ENCODE measurements at places on chromosomes 3 and 15. TPM values are rescaled to one million over a fixed set of nuclear protein-coding genes. Genes with fewer than 3 reads are reported as not detected.

Gene CMSS1
- 61.8 TPM for total RNA-seq

DNA sequence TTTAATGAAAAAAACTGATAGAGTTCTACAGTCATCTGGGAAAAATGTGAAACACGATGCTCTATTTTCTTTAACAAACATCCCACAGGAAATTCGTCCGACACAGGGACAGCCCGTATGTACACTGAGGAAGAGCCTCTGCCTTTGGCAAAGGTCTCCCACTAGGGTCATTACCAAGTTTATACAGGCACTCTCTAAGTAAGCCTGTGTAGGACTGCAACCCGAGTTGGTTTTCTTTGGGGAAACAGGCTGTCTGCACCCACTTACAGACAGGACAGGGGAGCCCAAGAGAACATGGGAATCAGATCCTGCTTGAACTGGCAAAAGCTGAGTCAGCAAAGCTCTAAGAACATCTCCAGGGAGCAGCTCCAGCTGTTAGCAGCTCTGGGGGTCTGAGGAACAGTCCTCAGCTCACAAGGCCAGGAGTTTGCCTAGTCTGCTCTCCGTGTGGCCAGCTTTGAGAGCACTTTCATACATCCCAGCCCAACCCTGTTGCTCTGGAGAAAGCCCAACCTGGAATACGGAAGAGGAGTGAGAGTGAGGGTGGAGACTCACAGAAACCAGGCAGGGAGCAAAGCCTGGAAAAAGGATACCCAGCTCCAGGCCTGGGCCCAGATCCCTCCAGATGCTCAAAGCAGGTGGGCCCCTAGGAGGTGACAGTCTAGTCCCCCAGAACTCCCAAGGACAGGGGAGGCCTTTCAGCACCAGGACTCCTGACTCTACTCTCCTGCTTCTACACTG, 1.9 kb downstream of the TBC1D2B start:
- DNase-seq, result peak; percentile 59
- no peaks in the 10 kb centered on the region for H3K27me3 ChIP-seq
- no peaks in the 10 kb centered on the region for H3K36me3 ChIP-seq
- no peak overlapping the region for H3K27ac ChIP-seq

Gene P2RY1
- 6.4 TPM for total RNA-seq

Gene PEX11A
- 1.3 TPM for total RNA-seq

Gene PDZRN3
- total RNA-seq, result 5.5 TPM

- no peaks in the 10 kb centered on the region for H3K4me1 ChIP-seq
These were observed 6.2 kb downstream of the MGA start for GRCh38 chr15:41666353-41666920.

Gene SNTN
- total RNA-seq, result not detected

DNA sequence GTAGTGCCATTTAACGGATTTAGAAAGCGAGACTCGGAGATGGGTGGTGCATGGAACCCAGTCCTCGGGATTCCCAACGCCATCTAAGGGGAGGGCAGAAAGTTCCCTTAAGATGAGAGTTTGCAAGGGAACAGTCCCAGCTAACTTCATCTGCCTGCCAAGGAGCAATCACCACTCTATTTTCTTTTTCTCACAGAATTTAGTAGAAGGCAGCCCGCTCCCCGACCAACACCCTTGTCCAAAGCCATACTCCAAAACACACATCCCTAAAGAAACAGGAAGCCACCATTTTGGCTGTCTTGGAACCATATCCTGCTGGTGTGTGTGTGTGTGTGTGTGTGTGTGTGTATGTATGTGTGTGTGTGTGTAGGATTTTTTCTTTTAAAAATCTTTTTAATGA, 7.1 kb upstream of the FGD5 start:
- no peak for DNase-seq
- H3K4me3 ChIP-seq, result peak overlapping the region; percentile 95
- H3K27me3 ChIP-seq, result peaks cover 9% of the 10 kb centered on the region
- no peaks in the 10 kb centered on the region for H3K4me1 ChIP-seq
- H3K36me3 ChIP-seq, result no peaks in the 10 kb centered on the region

Gene CADPS
- total RNA-seq, result 5.4 TPM

Gene RPL15
- 2,865 TPM for total RNA-seq

DNA sequence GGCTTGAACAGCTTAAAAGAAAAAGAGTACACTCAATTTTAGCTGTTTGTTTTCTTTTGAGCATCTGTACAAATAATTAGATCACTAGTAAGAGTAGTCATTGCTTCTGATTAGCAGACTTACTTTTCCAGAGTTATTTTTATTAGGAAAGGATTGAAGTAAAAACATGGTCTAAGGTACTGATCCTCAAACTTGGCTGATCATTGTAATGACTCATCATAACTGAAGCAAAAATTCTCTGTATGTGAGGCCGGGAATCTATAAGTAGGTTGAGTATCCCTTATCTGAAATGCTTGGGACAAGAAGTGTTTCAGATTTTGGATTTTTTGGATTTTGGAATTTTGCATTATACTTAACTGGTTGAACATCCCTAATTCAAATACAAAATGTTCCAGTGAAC, 12.4 kb downstream of the NMD3 start:
- no peaks in the 10 kb centered on the region for H3K27me3 ChIP-seq
- no peak overlapping the region for H3K27ac ChIP-seq
- H3K4me1 ChIP-seq, result no peaks in the 10 kb centered on the region
- no peak for DNase-seq
- H3K4me3 ChIP-seq, result no peak overlapping the region

DNA sequence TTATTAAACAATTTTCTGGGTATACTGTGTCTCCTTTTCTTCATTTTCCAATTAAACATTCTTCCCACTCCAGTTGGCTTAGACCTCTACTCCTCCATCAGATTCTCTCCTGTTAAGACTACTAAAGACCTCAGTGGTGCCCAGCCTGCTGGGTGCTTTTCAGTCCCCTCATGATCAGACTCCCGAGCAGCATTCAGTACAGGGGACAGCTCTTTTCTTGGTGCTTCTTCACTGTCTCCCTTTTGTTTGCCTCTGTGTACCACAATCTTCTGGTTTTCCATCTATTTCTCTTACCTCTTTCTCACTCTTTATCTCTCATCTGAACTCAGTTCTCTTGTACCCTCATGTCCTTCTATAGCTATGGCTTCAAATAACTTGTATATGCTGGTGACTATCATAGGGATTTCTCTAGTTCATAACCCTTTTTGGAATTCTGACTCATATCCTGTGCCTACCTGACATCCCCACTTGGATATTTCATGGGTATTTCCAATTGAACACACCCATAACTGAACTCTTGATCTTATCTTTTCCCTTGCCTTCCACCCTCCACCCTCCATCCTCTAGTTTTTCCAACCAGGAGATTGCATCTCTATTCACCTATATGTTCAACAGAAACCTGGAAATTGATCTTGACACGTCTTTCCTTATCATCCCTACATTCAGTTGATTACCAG, 55.6 kb upstream of the ABHD10 start:
- H3K27me3 ChIP-seq, result peaks cover 16% of the 10 kb centered on the region
- no peak for DNase-seq
- H3K36me3 ChIP-seq, result peaks cover 31% of the 10 kb centered on the region
- no peak overlapping the region for H3K27ac ChIP-seq
- no peaks in the 10 kb centered on the region for H3K4me1 ChIP-seq
- H3K4me3 ChIP-seq, result no peak overlapping the region

Gene CPB1
- total RNA-seq, result not detected

Gene FBXW12
- total RNA-seq, result 0.59 TPM

GRCh38 chr3:49302613-49303012, 25.6 kb upstream of the C3orf62 start:
- H3K4me1 ChIP-seq, result no peaks in the 10 kb centered on the region
- peaks cover 18% of the 10 kb centered on the region for H3K36me3 ChIP-seq
- no peaks in the 10 kb centered on the region for H3K27me3 ChIP-seq
- no peak for DNase-seq
- no peak overlapping the region for H3K27ac ChIP-seq

Gene ARGFX
- total RNA-seq, result not detected

- H3K36me3 ChIP-seq, result no peaks in the 10 kb centered on the region
- no peak overlapping the region for H3K27ac ChIP-seq
- H3K27me3 ChIP-seq, result no peaks in the 10 kb centered on the region
- no peak for DNase-seq
- H3K4me3 ChIP-seq, result no peak overlapping the region
- no peaks in the 10 kb centered on the region for H3K4me1 ChIP-seq
These were observed 171.9 kb downstream of the FRMD5 start for GRCh38 chr15:44023176-44023575.

Gene CLDN18
- not detected for total RNA-seq

DNA sequence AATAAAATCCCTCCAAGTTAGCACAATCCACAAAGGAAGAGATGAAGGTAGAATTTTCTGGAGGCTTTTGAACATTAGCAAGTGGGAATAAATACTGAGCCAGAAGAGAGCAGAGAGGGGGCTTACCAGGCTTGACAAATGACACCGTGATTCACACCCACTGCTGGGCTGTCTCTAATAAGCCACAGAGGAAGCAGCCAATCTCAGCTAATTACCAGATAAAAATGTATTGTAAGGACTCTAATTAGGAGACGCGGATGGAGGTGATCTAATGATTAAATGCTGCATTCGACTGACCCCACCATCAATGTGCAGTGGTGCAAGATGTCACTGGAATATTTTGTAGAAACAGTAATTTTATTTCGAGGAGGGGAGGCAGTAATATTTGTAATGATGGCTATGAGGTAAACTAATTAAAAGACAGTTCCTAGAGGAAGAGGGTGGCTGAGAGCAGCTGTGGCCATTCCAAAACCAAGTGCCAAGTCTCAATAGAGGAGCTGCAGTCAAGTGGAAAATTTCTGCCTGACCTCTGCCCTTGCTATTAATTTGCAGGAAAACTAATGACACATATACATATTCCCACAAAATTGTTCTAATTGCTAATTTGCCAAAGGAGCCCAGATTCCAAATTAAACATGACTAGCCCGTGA, 602.2 kb downstream of the FOXP1 start:
- DNase-seq, result no peak
- no peak overlapping the region for H3K27ac ChIP-seq
- H3K4me1 ChIP-seq, result no peaks in the 10 kb centered on the region
- no peaks in the 10 kb centered on the region for H3K27me3 ChIP-seq

- H3K27ac ChIP-seq, result no peak overlapping the region
- H3K27me3 ChIP-seq, result no peaks in the 10 kb centered on the region
- DNase-seq, result no peak
- H3K4me3 ChIP-seq, result no peak overlapping the region
These were observed 198.7 kb downstream of the NTRK3 start for GRCh38 chr15:88057836-88058235.

- no peak overlapping the region for H3K27ac ChIP-seq
- H3K4me1 ChIP-seq, result peaks cover 4% of the 10 kb centered on the region
- no peaks in the 10 kb centered on the region for H3K27me3 ChIP-seq
- no peak overlapping the region for H3K4me3 ChIP-seq
- no peak for DNase-seq
- no peaks in the 10 kb centered on the region for H3K36me3 ChIP-seq
These were observed 3.5 kb downstream of the TBC1D5 start for GRCh38 chr3:17738921-17739320.

GRCh38 chr3:99852851-99853250, 35.2 kb downstream of the CMSS1 start:
- no peak for DNase-seq
- H3K27me3 ChIP-seq, result no peaks in the 10 kb centered on the region
- peaks cover 9% of the 10 kb centered on the region for H3K4me1 ChIP-seq
- no peak overlapping the region for H3K4me3 ChIP-seq
- no peaks in the 10 kb centered on the region for H3K36me3 ChIP-seq

Gene NT5DC2
- 444 TPM for total RNA-seq

Gene RHOV
- total RNA-seq, result 3.9 TPM

GRCh38 chr3:38117163-38117716, 19.7 kb downstream of the ACAA1 start:
- no peaks in the 10 kb centered on the region for H3K27me3 ChIP-seq
- H3K36me3 ChIP-seq, result peaks cover 9% of the 10 kb centered on the region
- DNase-seq, result no peak
- no peaks in the 10 kb centered on the region for H3K4me1 ChIP-seq
- no peak overlapping the region for H3K27ac ChIP-seq

GRCh38 chr3:194007592-194008337, 128.2 kb upstream of the HES1 start:
- H3K27me3 ChIP-seq, result no peaks in the 10 kb centered on the region
- no peak overlapping the region for H3K27ac ChIP-seq
- no peak for DNase-seq
- no peak overlapping the region for H3K4me3 ChIP-seq
- no peaks in the 10 kb centered on the region for H3K36me3 ChIP-seq

Gene TICRR
- total RNA-seq, result 26.0 TPM

GRCh38 chr15:39127925-39128617, 452.8 kb upstream of the THBS1 start:
- H3K4me3 ChIP-seq, result no peak overlapping the region
- H3K4me1 ChIP-seq, result peaks cover 4% of the 10 kb centered on the region
- peak; percentile 49 for DNase-seq
- H3K27me3 ChIP-seq, result no peaks in the 10 kb centered on the region

Gene ATP13A5
- total RNA-seq, result not detected

Gene LPCAT4
- 62.2 TPM for total RNA-seq

DNA sequence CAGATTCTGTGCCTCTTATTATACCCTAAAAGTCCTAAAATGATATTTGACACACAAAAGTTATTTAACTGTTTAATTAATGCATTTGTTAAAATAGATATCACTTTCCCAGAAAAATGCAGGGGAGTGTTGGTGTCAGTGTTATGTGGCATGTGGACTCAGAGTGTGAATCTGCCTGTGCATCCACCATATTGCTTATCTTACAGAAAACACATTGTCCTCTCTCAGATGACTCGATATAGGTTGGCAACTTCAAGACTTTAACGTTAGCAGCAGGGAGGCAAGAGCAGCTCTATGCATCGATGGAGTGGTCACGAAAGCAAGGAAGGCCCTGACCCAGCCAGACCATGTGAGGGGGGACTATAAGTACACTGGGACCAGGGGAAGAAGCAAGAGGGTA, 165.4 kb upstream of the DCBLD2 start:
- H3K36me3 ChIP-seq, result no peaks in the 10 kb centered on the region
- H3K4me1 ChIP-seq, result no peaks in the 10 kb centered on the region
- DNase-seq, result no peak
- H3K27ac ChIP-seq, result no peak overlapping the region
- H3K27me3 ChIP-seq, result no peaks in the 10 kb centered on the region
- no peak overlapping the region for H3K4me3 ChIP-seq

DNA sequence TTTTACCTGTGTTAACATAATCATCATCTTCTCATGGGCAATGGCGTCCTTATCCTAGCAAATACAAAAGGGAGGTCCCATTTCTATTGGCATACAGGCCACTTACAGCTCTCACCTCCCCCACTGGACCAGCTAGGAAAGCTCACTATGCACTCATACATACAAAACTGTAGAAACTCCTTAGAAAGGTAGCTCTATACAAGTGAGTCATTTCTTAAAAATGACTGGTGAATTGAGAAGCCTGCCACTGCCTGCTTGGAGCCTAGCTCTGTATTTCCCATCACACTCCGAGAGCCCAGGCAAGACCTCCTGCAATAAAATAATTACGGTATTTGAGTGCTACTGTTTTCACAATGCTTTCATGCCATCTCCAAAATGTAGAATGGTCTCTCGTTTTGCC, 321.8 kb downstream of the ULK4 start:
- no peaks in the 10 kb centered on the region for H3K36me3 ChIP-seq
- H3K27ac ChIP-seq, result no peak overlapping the region
- no peaks in the 10 kb centered on the region for H3K27me3 ChIP-seq
- H3K4me1 ChIP-seq, result no peaks in the 10 kb centered on the region

Gene HESX1
- 28.4 TPM for total RNA-seq

DNA sequence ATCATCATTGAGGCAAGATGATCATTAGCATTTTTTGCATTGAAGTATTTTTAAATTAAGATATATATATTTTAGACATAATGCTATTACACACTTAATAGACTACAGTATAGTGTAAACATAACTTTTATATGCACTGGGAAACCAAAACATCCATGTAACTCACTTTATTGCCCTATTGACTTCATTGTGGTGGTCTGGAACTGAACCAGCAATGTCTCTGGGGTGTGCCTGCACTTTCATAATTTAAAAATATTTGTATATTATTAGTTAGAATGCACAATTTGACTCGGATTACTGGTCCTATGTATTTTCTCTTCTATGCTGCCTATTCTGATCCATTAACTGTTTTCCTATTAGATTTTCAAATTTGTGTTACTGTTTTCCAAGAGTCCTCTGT, 109.1 kb upstream of the SPATA12 start:
- no peak for DNase-seq
- no peaks in the 10 kb centered on the region for H3K4me1 ChIP-seq
- no peak overlapping the region for H3K4me3 ChIP-seq

Gene SLC12A1
- total RNA-seq, result 0.04 TPM

Data from H9 (cell line).